ENCODE measurements at places on chromosomes 6 and 20. TPM values are rescaled to one million over a fixed set of nuclear protein-coding genes. Genes with fewer than 3 reads are reported as not detected.

TNF gene
- 0.23 TPM for total RNA-seq

NMBR gene
- total RNA-seq: not detected

DNAAF9 gene
- total RNA-seq: 10.9 TPM

CHRNA4 gene
- 7.2 TPM for total RNA-seq

DACT2 gene
- 22.1 TPM for total RNA-seq

DUSP15 gene
- 57.9 TPM for total RNA-seq

MUCL3 gene
- not detected for total RNA-seq

HRH3 gene
- total RNA-seq: 0.51 TPM

RNF182 gene
- total RNA-seq: 3.2 TPM

HLA-DOA gene
- total RNA-seq: 14.6 TPM

SOBP gene
- total RNA-seq: 23.3 TPM

SAMD10 gene
- 14.7 TPM for total RNA-seq

ADGB gene
- not detected for total RNA-seq

MYH7B gene
- total RNA-seq: 11.5 TPM

FRMD1 gene
- 2.2 TPM for total RNA-seq

MTG2 gene
- total RNA-seq: 40.0 TPM

NRN1 gene
- total RNA-seq: 1.1 TPM

LTB gene
- total RNA-seq: not detected

PTK7 gene
- total RNA-seq: 85.2 TPM

REM1 gene
- 1.3 TPM for total RNA-seq

TMEM200A gene
- total RNA-seq: 5.1 TPM

SIRPD gene
- 1.9 TPM for total RNA-seq

TNXB gene
- 29.1 TPM for total RNA-seq

NKX2-2 gene
- total RNA-seq: not detected

Data from prostate gland (tissue), 2 donors.